ENCODE measurements at places on chromosomes 12 and 14. TPM values are rescaled to one million over a fixed set of nuclear protein-coding genes. Genes with fewer than 3 reads are reported as not detected.

DNA sequence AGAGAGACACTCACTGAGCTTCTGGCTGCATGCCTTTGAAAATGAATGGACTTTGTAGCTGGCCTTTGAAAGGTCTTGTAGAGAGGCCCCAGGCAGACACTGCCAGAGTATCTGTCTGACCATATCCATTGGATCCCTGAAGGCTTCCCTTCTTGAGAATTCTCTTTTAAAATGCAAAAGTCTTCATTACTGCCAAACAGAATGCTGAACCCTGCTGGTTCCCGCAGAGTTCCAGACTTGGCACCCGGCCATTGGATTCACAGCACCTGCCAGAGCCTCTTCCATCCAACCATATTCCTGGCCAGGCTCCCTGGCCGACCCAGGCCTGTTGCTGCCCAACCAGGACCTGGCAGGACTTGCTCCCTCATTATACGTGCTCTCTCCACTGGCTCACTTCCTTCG, 182.5 kb downstream of the GXYLT1 start:
- peak; percentile 11 for DNase-seq

DNA sequence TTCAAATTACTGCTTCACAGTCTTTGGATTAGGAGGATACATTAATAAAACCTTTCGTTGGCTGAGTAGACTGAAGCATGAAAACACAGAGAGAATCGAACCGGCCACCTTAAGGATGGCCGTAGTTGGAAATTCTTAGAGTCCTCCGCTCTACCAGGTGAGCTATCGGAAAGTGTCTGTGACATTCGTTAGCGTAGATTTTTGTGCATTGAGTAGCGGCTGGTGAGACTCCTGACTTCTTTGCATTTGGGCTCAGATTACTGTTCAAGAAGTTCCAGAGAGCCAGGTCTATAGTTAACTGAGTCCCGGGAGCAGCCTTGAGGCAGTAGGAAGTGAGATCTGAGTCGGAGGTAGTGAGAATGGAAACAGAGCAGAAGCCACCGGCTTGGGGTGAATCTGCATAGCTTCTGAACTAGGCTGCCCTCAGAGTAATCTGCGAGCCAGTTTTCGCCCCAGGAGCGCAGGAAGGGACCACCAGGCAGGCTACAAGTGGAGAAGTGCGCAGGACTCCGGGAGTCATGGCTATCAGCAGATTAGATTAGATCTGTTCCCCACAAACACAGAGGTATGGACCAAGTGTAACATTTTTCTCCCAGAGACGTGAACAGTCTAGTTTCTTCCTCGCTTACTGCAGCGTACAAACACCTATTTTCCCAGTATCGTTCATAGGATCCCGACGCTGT, 11.0 kb downstream of the OR6S1 start:
- peak; percentile 22 for DNase-seq

- no peak for DNase-seq
Measured at GRCh38 chr12:27055966-27056365, 26.4 kb downstream of the C12orf71 start.

GRCh38 chr14:73943083-73943482, 6.8 kb downstream of the FAM161B start:
- peak; percentile 13 for DNase-seq

GRCh38 chr12:6551496-6552139, 4.2 kb downstream of the IFFO1 start:
- DNase-seq, result peak; percentile 80

GRCh38 chr12:92452763-92453162, 250.0 kb upstream of the PLEKHG7 start:
- no peak for DNase-seq

- DNase-seq, result no peak
Measured at GRCh38 chr14:66696326-66696725, 188.4 kb downstream of the GPHN start.

GRCh38 chr12:97316321-97316720, 146.3 kb upstream of the RMST start:
- no peak for DNase-seq

DNA sequence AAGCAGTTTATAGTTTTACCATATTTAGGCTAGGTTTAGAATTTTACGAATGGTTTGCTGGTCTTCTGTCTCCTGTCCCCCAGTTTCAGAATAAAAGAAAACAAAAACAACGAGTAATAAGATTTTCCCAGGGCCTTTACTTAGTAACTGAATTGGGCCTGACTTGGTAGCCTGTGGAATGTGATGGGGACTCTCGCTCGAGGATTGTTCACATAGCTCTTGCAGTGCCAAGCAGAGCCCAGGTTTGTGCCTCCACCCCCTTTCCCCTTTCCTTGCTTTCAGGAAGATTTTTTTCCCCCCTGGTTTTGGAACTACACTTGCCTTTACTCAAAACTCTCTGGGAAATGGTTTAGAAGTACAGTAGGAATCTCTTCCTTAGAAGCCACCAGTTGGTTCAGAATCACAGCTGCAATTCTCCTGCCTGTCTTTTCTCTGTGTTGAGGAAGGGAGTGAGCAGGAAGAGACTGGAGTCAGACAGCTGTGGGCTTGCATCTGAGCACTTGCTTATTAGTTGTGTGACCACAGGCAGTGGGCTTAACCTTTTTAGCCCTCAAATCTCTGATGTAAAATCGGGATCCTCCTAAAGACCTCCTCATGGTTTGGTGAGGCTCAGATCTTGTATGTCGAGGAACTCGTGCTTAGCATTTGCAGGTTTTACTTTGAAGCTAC, 501.2 kb downstream of the PCNX1 start:
- no peak for DNase-seq

GRCh38 chr14:29016050-29016900, 249.7 kb downstream of the FOXG1 start:
- peak; percentile 16 for DNase-seq

- no peak for DNase-seq
Measured at GRCh38 chr14:100394886-100395672, 71.9 kb downstream of the SLC25A47 start.

GRCh38 chr12:122402264-122402663, 20.2 kb downstream of the CLIP1 start:
- no peak for DNase-seq

- DNase-seq, result peak; percentile 57
Measured at GRCh38 chr12:112122823-112123690, 2.3 kb upstream of the TRAFD1 start.

DNA sequence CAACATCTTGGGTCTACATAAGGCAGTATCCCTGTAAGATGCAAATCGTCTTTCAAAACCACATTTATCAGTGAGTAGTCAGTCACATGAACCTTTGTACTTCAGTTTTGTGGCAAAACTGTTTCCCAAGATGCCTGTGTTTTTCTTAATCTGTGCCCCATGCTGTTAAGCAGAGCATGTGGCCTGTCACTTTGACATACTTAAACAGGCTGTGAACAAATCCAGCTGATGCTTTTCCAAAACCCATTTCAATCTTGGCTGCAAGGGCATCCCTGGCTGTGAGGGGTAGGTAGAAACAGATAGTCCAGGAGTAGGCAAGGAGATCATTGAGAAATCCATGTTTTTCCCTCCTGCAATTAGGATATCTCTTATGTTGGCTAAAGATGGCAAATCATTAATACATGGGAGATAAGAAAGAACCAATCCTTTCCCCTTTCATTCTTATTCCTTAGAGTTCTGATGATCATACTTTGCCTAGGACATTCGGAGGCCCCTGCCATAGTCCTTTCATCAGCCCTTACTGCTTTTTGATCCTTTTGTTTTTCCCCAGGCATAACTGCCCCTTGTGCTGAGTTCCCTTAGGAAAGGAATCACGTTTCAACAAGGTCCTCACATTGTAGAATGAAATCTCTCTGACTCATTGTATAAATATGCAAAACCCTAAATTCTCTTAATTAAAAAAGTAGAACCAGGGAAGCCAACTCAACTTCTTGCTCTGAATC, 121.1 kb upstream of the EEA1 start:
- DNase-seq, result no peak

HOXC11 gene
- total RNA-seq, result 0.30 TPM

CISTR gene
- total RNA-seq, result not detected

PCED1B gene
- not detected for total RNA-seq

METTL1 gene
- total RNA-seq, result 33.6 TPM

CLEC4C gene
- total RNA-seq, result not detected

TAS2R42 gene
- not detected for total RNA-seq

FOXA1 gene
- 0.64 TPM for total RNA-seq

NEUROD4 gene
- not detected for total RNA-seq

FLVCR2 gene
- total RNA-seq, result 0.43 TPM

PARP2 gene
- 5.9 TPM for total RNA-seq

RCOR1 gene
- 12.0 TPM for total RNA-seq

Data from MG63 (cell line).